Cardiac muscle cell (in vitro differentiated cells and primary cell): ENCODE measurements at places on chromosomes 4 and X.

- peaks cover 9% of the 10 kb centered on the region for H3K36me3 ChIP-seq
- H3K27ac ChIP-seq = no peak overlapping the region
- no peaks in the 10 kb centered on the region for H3K4me1 ChIP-seq
- no peak overlapping the region for H3K4me3 ChIP-seq
These were observed 23.1 kb downstream of the NAP1L5 start for GRCh38 chr4:88674565-88674964.

GRCh38 chr4:8886612-8887406 lies 15.2 kb upstream of the HMX1 start:
- no peaks in the 10 kb centered on the region for H3K4me1 ChIP-seq
- H3K27me3 ChIP-seq = peaks cover 99% of the 10 kb centered on the region
- no peaks in the 10 kb centered on the region for H3K36me3 ChIP-seq
- no peak overlapping the region for H3K27ac ChIP-seq
- no peak overlapping the region for H3K4me3 ChIP-seq
- DNase-seq = no peak

GRCh38 chr4:136124251-136124745 lies 1408.0 kb downstream of the PCDH18 start:
- no peaks in the 10 kb centered on the region for H3K4me1 ChIP-seq
- no peak overlapping the region for H3K4me3 ChIP-seq
- no peaks in the 10 kb centered on the region for H3K36me3 ChIP-seq
- no peaks in the 10 kb centered on the region for H3K27me3 ChIP-seq
- no peak for DNase-seq

- DNase-seq = no peak
- no peak overlapping the region for H3K27ac ChIP-seq
- no peaks in the 10 kb centered on the region for H3K4me1 ChIP-seq
- H3K4me3 ChIP-seq = no peak overlapping the region
These were observed 146.7 kb downstream of the TET2 start for GRCh38 chr4:105293360-105293759.

GRCh38 chr4:183011213-183011907 lies 87.7 kb upstream of the WWC2 start:
- H3K27ac ChIP-seq = no peak overlapping the region
- no peak overlapping the region for H3K4me3 ChIP-seq
- H3K36me3 ChIP-seq = no peaks in the 10 kb centered on the region
- DNase-seq = no peak
- no peaks in the 10 kb centered on the region for H3K4me1 ChIP-seq

DNA sequence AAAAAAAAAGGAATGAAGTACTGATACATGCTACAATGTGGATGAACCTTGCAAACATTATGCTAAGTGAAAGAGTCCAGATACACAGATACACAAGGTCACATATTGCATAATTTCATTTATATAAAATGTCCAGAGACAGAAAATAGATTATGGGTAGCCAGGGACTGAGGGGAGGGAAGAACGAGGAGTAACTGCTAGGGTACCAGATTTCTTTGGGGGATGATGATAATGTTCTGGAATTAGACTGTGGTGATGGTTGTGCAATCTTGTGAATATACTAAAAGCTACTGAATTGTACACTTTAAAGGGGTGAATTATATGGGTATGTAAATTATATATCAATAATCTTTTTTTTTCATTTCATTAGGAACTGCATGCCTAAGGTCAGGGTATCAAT lies 20.8 kb upstream of the AP1AR start:
- no peak overlapping the region for H3K27ac ChIP-seq
- DNase-seq = no peak
- H3K36me3 ChIP-seq = no peaks in the 10 kb centered on the region
- no peaks in the 10 kb centered on the region for H3K4me1 ChIP-seq
- H3K4me3 ChIP-seq = no peak overlapping the region

DNA sequence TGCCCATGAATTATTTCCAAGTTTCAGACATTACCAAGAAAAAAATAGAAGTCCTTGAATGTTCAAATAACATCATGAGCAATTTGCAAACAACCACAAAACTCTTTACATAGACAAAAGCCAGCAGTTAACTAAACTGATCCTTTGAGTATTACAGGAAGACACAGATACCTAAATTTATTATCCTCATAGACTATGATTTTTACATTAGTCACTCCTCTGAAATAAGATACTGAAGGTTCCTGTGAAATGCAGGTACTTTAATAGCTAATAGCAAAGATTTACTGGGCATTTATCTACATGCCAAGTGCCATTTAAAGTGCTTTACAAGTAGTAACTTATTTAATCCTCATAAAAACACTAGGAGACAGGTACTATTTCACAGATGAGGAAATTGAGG lies 37.7 kb downstream of the GPR82 start:
- no peaks in the 10 kb centered on the region for H3K4me1 ChIP-seq
- no peaks in the 10 kb centered on the region for H3K27me3 ChIP-seq
- H3K4me3 ChIP-seq = no peak overlapping the region
- no peak for DNase-seq

- H3K27me3 ChIP-seq = no peaks in the 10 kb centered on the region
- H3K4me1 ChIP-seq = peaks cover 30% of the 10 kb centered on the region
- no peak overlapping the region for H3K4me3 ChIP-seq
- no peaks in the 10 kb centered on the region for H3K36me3 ChIP-seq
These were observed 45.7 kb upstream of the GATB start for GRCh38 chr4:151806511-151806927.

DNA sequence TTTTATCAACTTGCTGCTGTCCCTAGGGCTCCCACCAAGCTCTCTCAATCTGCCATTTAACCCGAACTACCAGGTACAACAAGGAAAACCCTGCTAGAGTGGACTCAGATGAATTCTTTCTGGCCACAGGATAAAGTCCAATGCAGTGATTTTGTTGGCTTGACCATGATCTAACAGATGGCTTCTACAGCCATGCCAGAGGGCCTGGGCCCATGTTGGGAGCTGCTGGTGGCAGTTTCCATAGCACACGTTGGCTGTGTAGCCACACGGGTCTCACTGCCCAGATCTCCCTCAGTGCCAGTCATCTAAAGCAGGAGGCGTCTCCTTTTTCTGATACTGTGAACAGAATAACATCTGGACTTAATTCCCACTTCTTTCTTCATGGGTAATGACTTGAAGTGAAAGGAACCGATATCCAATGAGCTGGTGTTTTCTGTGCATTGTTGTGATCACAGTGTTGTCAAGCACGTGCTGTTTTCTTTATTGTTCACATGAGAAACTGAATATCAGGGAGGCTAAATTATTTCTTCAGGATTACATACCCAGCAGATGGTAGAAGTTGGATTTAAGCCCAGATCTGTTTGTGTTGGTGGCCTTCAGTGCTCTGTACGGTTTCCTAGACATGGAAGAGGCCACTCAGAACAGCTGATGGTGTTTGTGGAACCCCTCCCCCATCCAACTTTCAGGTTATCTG lies 85.2 kb upstream of the CLCN4 start:
- H3K27ac ChIP-seq = no peak overlapping the region
- no peaks in the 10 kb centered on the region for H3K27me3 ChIP-seq
- no peaks in the 10 kb centered on the region for H3K4me1 ChIP-seq
- H3K4me3 ChIP-seq = no peak overlapping the region

DNA sequence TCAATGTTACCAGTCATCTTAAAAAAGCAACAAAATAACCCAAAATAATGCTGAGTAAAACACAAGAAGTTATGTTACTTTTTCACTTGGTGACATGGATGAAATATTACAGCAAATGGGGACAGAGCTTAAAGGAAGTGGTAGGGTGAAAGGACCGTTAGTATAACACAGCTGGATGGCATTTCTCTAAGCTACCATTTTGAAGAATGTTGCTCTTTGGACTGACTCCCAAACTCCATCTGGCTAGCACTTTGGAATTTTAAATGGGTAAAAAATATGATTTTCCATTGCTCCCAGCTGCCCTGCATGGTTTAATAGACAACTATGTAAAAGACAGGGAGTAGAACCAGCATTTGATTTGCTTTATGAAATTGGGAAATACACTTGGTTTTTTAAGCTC lies 27.6 kb downstream of the CLCN5 start:
- no peaks in the 10 kb centered on the region for H3K27me3 ChIP-seq
- peaks cover 12% of the 10 kb centered on the region for H3K4me1 ChIP-seq
- no peak for DNase-seq
- H3K4me3 ChIP-seq = no peak overlapping the region
- H3K36me3 ChIP-seq = no peaks in the 10 kb centered on the region

- no peaks in the 10 kb centered on the region for H3K27me3 ChIP-seq
- H3K4me1 ChIP-seq = no peaks in the 10 kb centered on the region
- H3K4me3 ChIP-seq = no peak overlapping the region
These were observed 153.2 kb upstream of the RPL34 start for GRCh38 chr4:108466936-108467902.

GRCh38 chr4:69843932-69844331 lies 16.0 kb downstream of the SULT1E1 start:
- DNase-seq = no peak
- no peak overlapping the region for H3K27ac ChIP-seq
- H3K4me1 ChIP-seq = no peaks in the 10 kb centered on the region

- DNase-seq = peak; percentile 45
- H3K36me3 ChIP-seq = no peaks in the 10 kb centered on the region
- no peaks in the 10 kb centered on the region for H3K4me1 ChIP-seq
These were observed 14.4 kb downstream of the GEMIN8 start for GRCh38 chrX:14015294-14015693.

- H3K4me3 ChIP-seq = no peak overlapping the region
- no peaks in the 10 kb centered on the region for H3K36me3 ChIP-seq
- no peaks in the 10 kb centered on the region for H3K4me1 ChIP-seq
- peak; percentile 33 for DNase-seq
- no peak overlapping the region for H3K27ac ChIP-seq
- H3K27me3 ChIP-seq = no peaks in the 10 kb centered on the region
These were observed 392.9 kb downstream of the UNC5C start for GRCh38 chr4:95155759-95156451.

DNA sequence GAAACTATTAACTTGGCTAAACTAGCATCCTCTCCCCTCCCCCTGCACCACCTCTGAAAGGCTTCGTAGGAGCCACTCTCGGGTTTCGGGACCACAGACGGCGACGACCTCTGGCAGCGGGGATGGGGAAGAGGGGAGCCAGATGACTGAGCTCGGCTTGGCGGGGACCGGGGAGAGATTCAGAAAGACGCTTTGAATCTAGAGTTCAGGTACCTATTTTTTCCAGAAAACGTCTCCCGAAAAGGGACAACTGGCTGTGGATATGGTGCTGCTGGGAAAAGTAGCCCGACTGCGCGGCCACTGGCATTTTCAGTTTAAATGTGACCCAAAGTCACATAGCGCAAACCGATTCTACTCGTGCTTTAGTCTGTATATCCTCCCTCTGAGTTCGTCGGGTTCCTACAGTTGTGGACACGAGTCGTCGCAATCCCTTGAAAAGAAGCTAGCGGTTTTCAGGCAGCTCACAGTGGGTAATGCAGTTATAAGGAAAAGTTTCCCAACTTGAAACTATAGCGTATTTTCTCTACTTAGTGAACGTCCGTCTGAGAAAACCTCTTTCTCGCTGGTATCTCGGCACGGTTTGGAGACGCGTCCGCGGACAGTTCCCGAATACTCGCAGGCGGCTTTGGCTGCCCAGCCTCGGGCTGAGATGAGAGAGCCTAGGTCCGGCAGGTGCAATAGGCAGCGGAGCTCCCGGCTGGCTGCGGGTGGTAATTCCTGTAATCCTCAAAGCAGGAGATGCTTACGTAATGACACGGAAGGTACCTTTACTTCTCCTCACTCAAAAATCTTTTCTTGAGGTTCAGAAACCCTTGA lies 1.3 kb downstream of the PARM1 start:
- H3K4me3 ChIP-seq = peak overlapping the region; percentile 67
- H3K36me3 ChIP-seq = no peaks in the 10 kb centered on the region
